ENCODE measurements at places on chromosomes 2 and 18. TPM values are rescaled to one million over a fixed set of nuclear protein-coding genes. Genes with fewer than 3 reads are reported as not detected.

Gene SLC9A4
- total RNA-seq = not detected

Gene KCNG2
- 0.19 TPM for total RNA-seq

Gene LHCGR
- 0.73 TPM for total RNA-seq

Gene MGAT5
- 49.4 TPM for total RNA-seq

Gene CFC1
- 0.31 TPM for total RNA-seq

DNA sequence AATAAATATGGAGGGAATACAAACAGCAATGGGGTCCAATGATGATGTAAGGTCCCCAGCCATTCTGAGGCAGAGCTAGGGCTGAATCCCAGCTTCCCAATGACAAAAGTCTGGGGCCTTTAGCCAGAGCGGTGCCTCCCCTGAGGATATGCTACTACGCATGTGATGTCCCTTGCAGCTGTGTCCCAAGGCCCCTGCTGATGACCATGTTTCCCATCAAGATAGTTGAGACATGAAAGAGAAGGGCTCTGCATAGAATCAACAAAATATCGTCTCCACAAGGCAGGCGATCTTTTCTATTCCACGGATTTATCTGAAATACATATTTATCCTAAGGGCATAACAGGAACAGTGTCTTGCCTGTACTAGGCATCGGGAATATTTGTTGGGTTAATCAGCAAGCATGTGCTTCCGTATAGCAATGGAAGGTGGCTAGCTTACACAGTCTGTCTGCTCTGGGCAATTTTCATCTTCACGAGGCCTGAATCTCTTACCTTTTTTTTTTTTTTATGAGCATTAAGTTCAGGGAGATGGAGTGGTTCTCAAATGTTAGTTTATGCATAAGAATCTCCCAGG is 284.6 kb downstream of the CNTNAP5 start:
- DNase-seq = no peak

- no peak for DNase-seq
These were observed 34.9 kb downstream of the COA5 start for GRCh38 chr2:98573426-98573825.

- no peak for DNase-seq
These were observed 28.4 kb upstream of the RNU4ATAC start for GRCh38 chr2:121502246-121502645.

- no peak for DNase-seq
These were observed 43.3 kb upstream of the LGALSL start for GRCh38 chr2:64410671-64411070.

- no peak for DNase-seq
These were observed 27.3 kb upstream of the NTSR2 start for GRCh38 chr2:11697103-11697871.

DNA sequence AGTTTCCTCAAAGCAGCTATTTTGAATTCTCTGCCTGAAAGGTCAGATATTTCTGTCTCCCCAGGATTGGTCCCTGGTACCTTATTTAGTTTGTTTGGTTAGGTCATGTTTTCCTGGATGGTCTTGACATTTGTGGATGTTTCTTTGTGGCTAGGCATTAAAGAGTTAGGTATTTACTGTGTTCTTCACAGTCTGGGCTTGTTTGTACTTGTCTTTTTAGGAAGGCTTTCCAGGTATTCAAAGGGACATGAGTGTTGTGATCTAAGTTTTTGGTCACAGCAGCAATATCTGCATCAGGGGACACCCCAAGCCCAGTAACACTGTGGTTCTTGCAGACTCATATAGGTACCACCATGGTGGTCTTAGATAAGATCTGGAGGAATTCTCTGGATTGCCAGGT is 11.8 kb downstream of the MYO3B start:
- no peak for DNase-seq

Data from H1 (cell line).